HCEC 1CT (cell line): ENCODE measurements at places on chromosomes 4 and X.

- no peak for DNase-seq
Measured at GRCh38 chr4:116585246-116585645, 500.1 kb downstream of the TRAM1L1 start.

DNA sequence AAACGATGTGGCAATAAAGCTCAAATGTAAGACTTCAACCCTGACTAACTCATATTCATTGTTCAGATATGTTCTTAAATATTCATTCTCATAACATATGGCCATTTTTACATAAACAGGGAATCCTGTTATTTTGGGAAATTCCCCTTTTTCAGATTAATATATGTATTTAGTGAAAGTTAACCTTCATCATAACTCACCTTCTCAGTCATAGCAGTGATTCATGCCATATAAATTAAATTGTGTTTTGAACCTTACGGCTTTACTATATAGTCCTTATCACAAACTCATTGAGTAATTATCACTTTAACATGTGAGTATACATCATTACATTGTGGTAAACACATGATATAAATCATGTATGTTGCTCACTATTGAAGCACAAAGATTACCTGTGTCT is 392.5 kb upstream of the TRAM1L1 start:
- no peak for DNase-seq

DNA sequence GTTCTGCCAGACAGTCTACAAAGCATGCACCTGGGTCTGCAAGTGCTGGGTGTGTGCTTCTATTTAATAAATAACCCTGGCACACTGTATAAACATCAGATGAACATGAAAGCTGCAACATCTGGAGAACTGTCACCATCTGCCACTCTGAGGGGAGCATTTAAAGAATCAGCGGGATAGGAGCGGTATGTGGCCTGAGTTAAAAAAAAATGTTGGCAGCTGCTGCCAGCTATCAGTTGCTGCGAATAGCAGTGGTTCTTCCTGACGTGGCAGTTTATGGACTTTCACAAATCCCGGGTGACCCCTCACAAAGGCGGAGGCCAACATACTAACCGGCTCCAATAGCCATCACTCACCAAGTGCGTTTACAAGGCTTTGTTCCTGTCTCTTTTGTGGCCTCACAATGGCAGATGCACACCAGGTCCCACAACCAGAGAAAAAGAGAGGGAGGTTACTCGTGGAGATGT is 95.1 kb downstream of the RASL11B start:
- DNase-seq = no peak

GRCh38 chr4:8093587-8094274 is 64.9 kb downstream of the ABLIM2 start:
- no peak for DNase-seq

- no peak for DNase-seq
Measured at GRCh38 chrX:17086317-17086716, 139.9 kb downstream of the REPS2 start.

- no peak for DNase-seq
Measured at GRCh38 chr4:144894573-144894972, 203.4 kb downstream of the ANAPC10 start.

DNA sequence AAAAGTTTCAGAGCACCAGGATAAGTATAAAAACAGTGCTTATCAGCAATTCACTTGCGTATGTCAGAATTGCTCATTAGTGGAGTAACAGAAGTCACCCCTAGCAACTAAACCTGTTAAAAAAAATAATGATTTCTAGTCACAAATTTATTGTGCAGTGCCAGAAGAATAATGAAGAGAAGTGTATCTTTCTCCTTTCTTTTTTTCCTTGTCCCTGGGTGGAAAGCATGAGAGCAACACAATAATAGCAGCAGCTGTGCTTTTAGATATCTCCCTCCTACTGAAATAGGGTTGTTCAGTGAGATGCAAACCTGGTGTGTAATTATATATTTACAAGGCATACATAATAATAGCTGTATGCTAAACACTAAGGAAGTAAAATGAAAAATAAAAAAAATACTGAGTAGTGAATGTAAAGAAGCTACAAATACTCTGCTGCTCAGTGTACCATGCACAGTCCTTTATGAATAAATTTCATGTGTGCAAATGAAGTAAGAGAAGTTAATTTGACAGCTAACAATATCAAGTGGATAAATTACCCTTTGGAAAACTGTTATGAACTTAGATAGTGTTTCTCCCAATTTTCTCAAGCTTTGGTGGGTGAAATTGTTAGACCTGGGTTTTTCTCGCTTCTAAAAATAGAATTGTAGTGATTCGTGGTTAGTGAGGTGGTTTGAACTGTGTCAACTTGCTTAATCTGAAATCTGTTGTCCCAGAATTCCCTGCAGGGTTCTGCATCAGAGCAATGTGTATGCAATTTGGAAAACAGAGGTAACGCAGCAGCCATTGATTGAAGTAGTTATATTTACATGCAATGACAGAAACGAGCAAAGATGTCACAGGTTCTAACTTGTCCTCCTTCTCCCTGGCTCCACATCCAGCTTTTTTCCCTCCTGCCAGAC is 125.7 kb upstream of the NDST3 start:
- DNase-seq = no peak

DNA sequence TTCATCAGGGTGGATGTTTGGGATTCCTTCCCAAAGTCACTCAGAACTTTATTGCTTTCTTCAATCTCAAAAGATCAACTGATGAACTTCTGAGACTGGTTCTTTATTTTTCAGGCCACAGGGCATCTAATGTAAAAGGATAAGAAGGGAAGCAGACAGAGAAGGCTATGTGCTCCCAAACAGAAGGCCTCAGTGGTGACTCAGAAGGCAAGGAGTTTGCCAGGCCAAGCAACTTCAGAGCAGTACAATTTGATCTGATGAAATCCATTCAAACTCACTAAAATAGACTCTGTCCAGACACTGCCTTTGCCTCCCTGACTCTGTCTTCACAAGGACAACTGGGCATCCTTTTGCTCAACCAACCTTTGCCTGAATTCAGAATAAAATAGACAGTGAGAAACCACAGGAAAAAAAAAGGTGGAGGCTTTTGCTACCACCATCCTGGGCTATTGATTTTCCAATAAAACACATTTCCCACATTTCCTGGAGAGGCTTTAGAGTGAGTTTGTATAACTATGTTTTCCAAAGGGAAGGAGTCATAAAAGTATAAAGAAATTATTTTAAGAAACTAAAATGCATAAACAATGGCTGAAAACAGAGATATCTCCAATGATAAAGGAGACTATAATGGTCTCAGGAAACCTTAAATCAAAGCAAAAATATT is 55.2 kb downstream of the ARHGEF6 start:
- DNase-seq = peak; percentile 65

DNA sequence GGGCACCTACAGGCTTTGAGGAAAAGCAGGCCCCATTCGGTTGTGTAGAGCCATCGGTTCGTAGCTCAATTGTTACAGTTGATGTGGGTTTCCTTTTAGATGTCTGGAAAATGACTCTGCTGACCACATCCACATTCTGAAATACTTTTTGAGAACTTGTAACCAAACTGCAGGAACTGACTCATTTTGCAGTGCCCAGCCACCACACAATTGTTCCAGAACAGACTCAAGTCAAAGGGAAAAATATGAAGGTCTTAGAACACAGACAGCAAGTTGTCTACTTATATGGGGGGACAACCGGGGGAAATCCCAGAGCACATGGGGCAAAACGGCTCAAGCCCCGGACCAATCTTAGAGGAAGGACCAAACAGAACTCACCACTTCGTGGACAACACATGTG is 557.6 kb upstream of the DIPK2B start:
- peak; percentile 83 for DNase-seq

DNA sequence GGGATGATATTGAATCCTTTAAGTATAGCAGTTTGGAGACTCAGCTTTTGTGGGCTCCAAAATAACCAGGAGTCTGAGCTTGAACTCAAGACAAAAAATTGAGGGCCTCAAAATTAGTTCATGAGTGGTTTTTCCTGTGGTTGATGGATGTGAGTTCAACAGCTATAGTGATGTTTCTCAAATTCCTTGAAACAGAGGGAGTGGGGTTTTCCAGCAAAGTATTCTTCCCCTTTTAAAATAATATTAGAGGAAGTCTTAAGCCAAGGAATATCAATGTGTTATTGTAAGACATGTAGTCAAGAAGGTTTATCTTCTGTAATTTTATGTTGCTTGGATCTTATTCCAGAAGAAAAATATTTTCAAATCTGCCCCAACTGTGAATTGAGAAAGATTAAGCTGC is 10.6 kb downstream of the OTC start:
- DNase-seq = no peak

DNA sequence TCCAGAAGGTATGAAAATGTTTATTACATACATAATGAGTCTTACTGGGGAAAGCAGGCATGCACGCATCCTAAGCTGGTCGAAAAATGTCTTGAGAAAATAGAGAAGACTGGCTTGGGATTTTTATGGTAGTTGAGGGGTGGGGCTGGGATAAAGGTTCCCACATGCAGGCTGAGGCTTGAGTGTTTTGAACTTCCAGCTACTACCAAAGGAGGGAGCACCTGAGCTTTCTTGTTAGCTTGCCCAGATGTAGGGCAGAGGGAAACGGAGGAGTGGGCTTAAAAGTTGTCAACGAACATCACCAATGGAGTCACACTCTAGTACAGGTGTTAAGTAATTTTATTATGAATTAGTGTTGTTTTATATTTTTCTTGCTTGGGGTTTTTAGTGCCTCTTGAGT is 39.6 kb upstream of the SRPX start:
- DNase-seq = no peak

DNA sequence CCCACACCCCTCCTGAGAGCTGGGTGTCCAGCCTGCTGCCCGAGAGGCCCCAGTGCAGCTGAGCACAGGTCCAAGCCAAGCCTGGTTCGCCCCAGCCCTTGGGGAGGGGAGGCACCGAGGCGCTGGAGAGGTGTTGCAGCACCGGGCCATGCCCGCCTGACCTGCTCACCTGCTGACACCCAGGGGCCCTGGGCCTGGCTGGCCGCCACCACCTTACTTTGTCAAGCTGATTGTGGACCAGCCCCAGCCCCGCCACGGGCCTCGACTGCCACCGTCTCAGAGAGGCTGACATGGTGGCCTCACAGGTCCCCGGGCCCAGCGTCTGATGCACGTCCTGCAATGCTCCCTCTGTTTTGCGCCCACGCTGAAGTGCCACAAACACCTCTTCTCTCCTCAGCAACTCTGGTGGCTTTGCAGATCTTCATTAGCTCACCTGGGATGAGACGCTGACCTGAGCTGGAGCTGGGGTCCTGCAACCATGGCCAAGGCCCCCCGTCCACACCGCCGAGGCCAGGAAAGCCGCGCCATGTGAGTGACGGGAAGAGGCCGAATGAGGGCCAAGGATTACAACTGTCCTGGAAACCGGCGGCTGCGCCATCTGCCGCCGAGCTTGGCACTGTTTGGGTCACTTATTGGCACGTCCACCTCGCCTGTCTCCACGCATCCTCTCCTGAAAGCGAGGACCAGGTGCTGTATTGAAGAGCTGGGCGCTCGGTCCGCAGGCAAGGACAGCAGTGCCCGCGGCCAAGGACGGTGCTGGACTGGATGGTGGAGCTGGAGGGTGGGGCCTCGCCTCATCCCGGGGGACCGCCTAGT is 7.6 kb downstream of the CPLX1 start:
- no peak for DNase-seq

- no peak for DNase-seq
Measured at GRCh38 chr4:176671532-176671931, 121.2 kb downstream of the VEGFC start.

DNA sequence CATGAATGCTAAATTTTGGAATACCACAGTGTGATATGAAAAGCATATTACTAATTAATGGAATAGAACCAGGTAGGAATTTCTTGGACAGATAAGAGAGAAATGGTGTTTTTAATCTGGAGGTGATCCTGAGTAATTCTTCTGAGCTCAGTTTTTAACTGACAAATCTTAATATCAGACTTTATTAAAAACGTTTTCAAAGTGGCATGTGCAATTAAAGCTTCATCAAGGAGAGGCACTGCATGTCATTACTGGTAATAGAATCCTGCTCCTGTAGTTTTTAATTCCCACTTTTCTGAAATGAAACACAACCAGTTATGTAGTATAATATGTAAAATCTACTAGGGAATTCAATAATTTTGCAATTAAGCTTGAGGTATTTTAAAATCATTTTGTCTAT is 7.0 kb upstream of the PTTG2 start:
- DNase-seq = no peak

- DNase-seq = no peak
Measured at GRCh38 chrX:85851418-85851817, 195.9 kb downstream of the CHM start.

- peak; percentile 29 for DNase-seq
Measured at GRCh38 chrX:68183612-68184214, 249.6 kb downstream of the OPHN1 start.

- DNase-seq = no peak
Measured at GRCh38 chrX:150558424-150558823, 10.0 kb upstream of the MTM1 start.

DNA sequence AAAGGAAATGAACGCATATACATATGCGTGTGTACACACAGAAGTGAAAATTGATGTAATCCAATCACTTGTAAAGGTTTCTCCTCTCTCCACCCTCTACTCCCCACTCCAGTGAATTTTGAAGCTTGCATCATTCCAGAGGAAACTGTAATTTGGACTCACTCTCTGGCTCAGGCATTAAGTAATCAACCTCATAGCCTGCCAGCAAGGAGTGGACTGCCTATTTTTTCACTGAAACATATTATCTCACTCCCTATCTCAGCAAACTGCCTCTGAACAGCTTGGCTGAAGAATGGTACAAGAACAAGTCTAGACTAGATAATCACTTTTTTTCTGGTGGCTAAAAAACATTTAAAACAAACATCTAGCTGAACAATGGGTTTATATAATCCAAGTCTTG is 124.2 kb downstream of the C4orf51 start:
- peak; percentile 63 for DNase-seq

- DNase-seq = no peak
Measured at GRCh38 chr4:70935038-70935695, 33.0 kb downstream of the MOB1B start.

GRCh38 chrX:71540801-71541200 is 7.9 kb downstream of the OGT start:
- DNase-seq = no peak

DNA sequence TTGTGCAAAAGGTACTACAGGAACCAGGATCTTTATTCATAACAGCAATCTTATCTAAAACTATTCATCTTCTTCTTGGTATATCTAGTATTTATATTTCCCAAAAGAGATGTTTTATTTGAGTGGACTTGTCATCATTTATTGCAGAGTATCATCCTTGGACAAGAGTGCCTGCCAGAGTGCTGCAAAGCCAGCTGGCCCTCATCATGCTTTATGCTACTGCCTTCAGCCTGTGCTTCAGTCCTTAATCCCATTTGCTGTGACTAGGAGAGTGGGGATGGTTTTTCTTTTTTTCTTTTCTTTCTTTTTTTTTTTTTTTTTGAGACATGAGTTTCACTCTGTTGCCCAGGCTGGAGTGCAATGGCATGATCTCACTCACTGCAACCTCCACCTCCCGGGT is 33.5 kb upstream of the ELF2 start:
- DNase-seq = no peak

GRCh38 chr4:155881555-155881954 is 15.5 kb upstream of the ASIC5 start:
- DNase-seq = no peak
